ENCODE measurements at places on chromosomes 16 and 17. TPM values are rescaled to one million over a fixed set of nuclear protein-coding genes. Genes with fewer than 3 reads are reported as not detected.

Gene ST6GALNAC2
- 2.0 TPM for polyA plus RNA-seq

Gene CDH3
- 1.4 TPM for polyA plus RNA-seq

Gene ZNF23
- polyA plus RNA-seq: 3.3 TPM

Gene TMC7
- 1.3 TPM for polyA plus RNA-seq

Gene B3GNT9
- 5.0 TPM for polyA plus RNA-seq

Gene PRAC2
- not detected for polyA plus RNA-seq

Gene CDH1
- polyA plus RNA-seq: 69.4 TPM

Gene SLC16A6
- polyA plus RNA-seq: 0.56 TPM

Gene LGALS9B
- polyA plus RNA-seq: not detected

Gene OTOP3
- 0.38 TPM for polyA plus RNA-seq

Gene FKBP10
- 9.6 TPM for polyA plus RNA-seq

Gene FOXC2
- 0.08 TPM for polyA plus RNA-seq

Gene IGF2BP1
- not detected for polyA plus RNA-seq

Gene C17orf78
- not detected for polyA plus RNA-seq

Gene TEKT3
- polyA plus RNA-seq: 0.71 TPM

Gene CAVIN1
- polyA plus RNA-seq: 414 TPM

Gene NAA60
- 25.0 TPM for polyA plus RNA-seq

Gene PPY
- not detected for polyA plus RNA-seq

Gene HYDIN
- polyA plus RNA-seq: 0.07 TPM

Gene BLTP2
- 33.7 TPM for polyA plus RNA-seq

Gene CASKIN1
- 0.35 TPM for polyA plus RNA-seq

Gene SETD1A
- polyA plus RNA-seq: 13.0 TPM

Gene RDM1
- polyA plus RNA-seq: not detected

Gene SMTNL2
- polyA plus RNA-seq: 1.3 TPM

Gene KRT31
- not detected for polyA plus RNA-seq

Gene TSNAXIP1
- polyA plus RNA-seq: 1.1 TPM

Gene UTS2R
- 0.32 TPM for polyA plus RNA-seq

Gene INCA1
- polyA plus RNA-seq: 1.6 TPM

Gene NPB
- polyA plus RNA-seq: not detected

Gene SEZ6
- 0.21 TPM for polyA plus RNA-seq

Gene PMP22
- polyA plus RNA-seq: 182 TPM

Gene CDRT15L2
- polyA plus RNA-seq: not detected

Gene CACNG3
- polyA plus RNA-seq: not detected

Gene TMEM238L
- polyA plus RNA-seq: 2.6 TPM

Gene SLC5A10
- polyA plus RNA-seq: 0.03 TPM

Gene ANKRD40CL
- 0.33 TPM for polyA plus RNA-seq

Gene HSBP1
- polyA plus RNA-seq: 31.9 TPM

Gene HASPIN
- 0.12 TPM for polyA plus RNA-seq

Gene NPW
- polyA plus RNA-seq: 0.54 TPM

Gene MGAT5B
- polyA plus RNA-seq: 0.16 TPM

Gene KCNH6
- polyA plus RNA-seq: 0.06 TPM

Gene C17orf75
- 6.8 TPM for polyA plus RNA-seq

Gene NXPH3
- 0.26 TPM for polyA plus RNA-seq

Gene LDHD
- polyA plus RNA-seq: 25.6 TPM

Gene ADAT1
- polyA plus RNA-seq: 7.5 TPM

Gene MYH2
- not detected for polyA plus RNA-seq

Gene HES7
- 0.16 TPM for polyA plus RNA-seq

Gene CD79B
- 2.7 TPM for polyA plus RNA-seq

Gene TXNDC11
- polyA plus RNA-seq: 29.7 TPM

Measured in adipose tissue (tissue), 3 donors.